Stimulated activated CD8-positive, alpha-beta memory T cell treated with anti-CD3 and anti-CD28 coated beads, Interleukin-2, amount 100 ng/mL, for 1 hour (primary cell): ENCODE measurements at places on chromosomes 13 and 19.

- no peak for DNase-seq
Measured at GRCh38 chr19:15297416-15298224, 34.7 kb downstream of the BRD4 start.

- DNase-seq, result no peak
Measured at GRCh38 chr13:30034458-30034795, 184.0 kb upstream of the UBL3 start.

GRCh38 chr19:32558607-32559228 lies 22.3 kb upstream of the PDCD5 start:
- no peak for DNase-seq

- no peak for DNase-seq
Measured at GRCh38 chr13:20291037-20291436, 58.9 kb upstream of the GJB6 start.

DNA sequence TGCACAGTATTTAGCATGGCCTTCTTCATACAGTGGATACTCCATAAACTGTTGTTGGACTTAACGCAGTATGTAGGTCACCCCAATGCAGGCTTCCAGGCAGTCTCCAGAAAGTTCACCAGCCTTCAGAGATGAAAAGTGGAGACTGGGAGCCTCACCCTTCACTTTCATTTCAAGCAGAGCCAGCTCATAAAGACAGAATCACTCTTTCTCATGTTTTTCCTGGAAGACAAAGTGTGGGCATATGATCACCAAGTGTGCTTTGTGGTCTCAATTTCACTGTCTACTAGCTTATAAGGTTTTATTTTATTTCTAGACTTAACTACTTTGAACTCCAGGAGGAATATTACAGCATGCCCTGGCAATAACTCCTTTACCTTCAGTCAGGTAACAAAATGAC lies 26.3 kb upstream of the TNFSF11 start:
- no peak for DNase-seq

DNA sequence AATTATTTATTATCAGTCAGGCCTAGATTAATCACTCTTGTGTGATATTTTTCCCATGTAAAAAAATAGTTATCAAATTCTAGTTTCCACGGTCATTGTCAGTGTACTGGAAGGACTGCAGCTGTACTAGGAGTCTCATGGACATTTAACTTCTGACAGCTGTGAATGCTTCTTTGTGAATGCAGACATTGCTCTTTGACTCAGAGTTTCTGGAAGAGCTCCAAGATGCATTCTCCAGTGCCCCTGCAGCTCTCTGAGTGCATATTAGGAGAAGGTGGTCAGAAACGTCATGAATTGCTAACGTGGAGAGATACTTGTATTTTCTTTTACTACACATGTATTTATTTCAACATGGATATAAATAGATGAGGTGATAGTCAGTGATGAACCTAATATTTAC lies 9.7 kb upstream of the SLITRK5 start:
- no peak for DNase-seq

GRCh38 chr13:45224176-45224575 lies 23.3 kb upstream of the KCTD4 start:
- DNase-seq, result no peak

DNA sequence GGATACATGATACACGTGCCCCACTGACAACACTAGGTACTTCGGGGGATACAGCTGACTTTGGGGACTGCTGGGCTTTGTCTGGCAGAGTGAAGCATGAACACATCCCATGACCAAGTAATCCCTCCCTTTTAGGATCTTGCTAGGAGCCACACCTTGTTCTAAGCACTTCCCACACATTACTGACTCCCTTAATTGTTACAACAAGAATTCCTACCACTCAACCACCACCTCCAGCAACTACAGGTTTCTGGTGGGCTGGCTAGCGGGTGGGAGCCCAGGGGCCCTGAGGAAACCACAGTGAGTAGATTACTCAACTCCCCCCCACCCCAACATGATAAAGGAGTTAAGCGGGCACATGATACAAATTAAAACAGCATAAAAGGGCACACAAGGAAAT lies 7.2 kb upstream of the SLC35E1 start:
- DNase-seq, result no peak

GRCh38 chr13:43805071-43805468 lies 18.3 kb upstream of the ENOX1 start:
- DNase-seq, result no peak

DNA sequence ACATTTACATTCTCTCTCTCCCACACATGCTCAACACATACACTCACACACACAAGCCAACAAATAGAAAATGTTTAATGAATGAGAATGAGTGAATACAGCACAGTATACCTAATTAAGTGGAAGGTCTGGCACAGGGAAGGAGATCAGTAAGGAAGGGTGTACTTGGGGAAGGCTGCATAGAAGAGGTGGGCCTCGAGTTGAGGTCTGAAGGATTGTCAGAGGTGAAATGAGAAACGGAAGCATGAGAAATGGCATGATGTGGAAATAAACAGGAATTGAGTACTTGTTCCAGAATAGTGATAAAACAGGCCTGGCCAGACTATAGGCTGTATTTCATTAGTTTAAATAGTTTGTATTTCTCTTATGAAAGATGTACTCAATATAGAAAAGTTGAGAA lies 136.2 kb downstream of the FLT1 start:
- DNase-seq, result no peak

- DNase-seq, result no peak
Measured at GRCh38 chr19:52464798-52465470, 11.6 kb downstream of the ZNF578 start.

GRCh38 chr19:45118106-45118505 lies 25.1 kb downstream of the PPP1R37 start:
- no peak for DNase-seq

DNA sequence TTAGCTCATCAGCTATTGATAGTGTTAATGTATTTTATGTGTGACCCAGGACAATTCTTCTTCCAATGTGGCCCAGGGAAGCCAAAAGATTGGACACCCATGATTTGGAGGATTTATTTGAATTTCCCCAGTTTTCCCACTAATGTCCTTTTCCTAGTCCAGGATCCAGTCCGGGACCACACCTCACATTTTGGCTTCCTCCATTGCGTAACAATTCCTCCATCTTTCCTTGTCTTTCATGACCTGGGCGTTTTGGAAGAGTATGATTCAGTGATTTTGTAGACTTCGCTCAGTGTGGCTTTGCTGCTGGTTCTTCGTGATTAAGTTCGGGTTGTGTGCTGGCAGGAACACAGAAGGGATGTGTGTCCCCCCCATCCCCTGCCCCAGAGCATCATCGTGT lies 3.3 kb upstream of the ATP4A start:
- DNase-seq, result no peak

DNA sequence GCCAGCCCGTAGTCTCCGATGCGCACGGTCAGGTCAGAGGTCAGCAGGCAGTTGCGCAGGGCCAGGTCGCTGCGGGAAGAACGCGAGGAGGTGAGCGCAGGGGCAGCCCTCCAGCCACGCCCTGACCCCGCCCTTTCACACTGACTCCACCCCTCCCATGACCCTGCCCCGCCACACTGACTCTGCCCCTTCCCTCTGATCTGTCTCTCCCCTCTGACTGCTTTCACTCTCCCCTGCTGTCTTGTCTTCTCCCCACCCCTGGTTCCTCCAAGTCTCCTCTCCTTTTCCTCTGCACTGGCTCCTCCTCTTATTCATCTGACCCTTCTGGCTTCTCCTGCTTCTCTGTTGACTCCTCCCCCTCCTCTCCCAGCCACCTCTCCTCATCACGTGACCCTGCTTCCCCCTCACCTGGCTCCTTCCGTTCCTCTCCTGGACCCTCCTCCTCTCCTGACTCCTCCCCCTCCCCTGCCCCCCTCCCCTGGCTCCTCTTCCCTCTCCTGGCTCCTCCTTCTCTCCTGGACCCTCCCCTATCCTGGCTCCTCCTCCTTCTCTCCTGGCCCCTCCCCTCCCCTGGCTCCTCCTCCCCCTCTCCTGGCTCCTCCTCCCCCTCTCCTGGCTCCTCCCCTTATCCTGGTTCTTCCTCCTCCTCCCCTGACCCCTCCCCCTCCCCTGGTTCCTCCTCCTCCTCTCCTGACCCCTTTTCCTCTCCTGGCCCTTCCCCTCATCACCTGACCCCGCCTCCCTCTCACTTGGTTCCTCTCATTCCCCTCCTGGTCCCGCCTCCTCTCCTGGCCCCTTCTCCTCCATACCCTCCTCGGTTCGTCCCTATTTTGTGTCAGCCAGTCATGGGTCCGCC lies 9.9 kb downstream of the LMTK3 start:
- DNase-seq, result no peak

DNA sequence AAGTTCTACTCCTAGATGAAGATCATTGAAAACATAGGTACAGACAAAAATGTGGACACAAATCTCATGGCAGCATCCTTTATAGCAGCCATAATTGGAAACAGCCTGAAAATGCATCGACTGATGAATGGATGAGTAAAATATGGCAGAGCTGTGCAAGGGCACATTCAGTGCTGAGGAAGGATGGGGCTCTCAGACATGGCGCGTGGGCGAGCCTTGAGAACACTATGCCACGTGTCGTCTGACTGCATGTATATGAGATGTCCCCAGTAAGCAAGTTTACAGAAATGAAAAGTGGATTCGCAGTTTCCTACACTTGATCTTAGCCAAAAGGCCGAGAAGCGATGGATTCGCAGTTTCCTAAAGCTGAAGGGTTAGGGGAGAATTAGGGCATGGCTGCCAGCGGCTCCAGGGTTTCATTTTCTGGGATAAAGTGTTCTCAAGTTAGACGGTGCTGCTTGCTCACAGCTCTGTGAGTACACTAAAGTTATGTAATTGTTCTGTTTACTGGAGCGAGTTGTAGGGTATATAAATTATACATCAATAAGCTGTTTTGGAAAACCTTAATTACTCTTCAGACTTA lies 78.0 kb downstream of the RAB20 start:
- no peak for DNase-seq

- no peak for DNase-seq
Measured at GRCh38 chr19:32238076-32238475, 107.3 kb upstream of the ZNF507 start.
